Fibroblast of skin of left quadriceps (primary cell): ENCODE measurements at places on chromosomes 11 and 22.
A peak's percentile ranks its signal among the peaks of the same experiment; 100 is the strongest.

GRCh38 chr22:17922925-17923903, 101.1 kb downstream of the MICAL3 start:
- peak; percentile 65 for DNase-seq

GRCh38 chr11:119700536-119701346, 28.3 kb downstream of the NECTIN1 start:
- DNase-seq = no peak

DNA sequence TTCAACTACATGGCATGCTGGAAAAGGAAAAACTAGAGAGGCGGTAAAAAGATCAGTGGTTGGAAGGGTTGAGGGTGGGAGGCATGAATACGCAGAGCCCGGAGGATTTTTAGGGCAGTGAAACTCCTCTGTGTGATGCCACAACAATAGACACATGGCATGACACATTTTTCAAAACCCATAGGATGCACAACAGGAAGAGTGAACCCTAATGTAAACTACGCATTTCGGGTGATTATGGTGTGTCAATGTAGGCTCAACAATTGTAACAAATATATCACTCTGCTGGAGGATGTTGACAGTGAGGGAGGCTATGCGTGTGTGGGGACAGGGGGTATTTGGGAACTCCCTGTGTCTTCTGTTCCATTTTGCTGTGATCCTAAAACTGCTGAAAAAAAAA, 15.7 kb upstream of the FAM83F start:
- no peak for DNase-seq

GRCh38 chr11:72441752-72442207, 7.4 kb upstream of the CLPB start:
- no peak for DNase-seq

- no peak for DNase-seq
Measured at GRCh38 chr11:35138606-35138942, 397 bp upstream of the CD44 start.

- no peak for DNase-seq
Measured at GRCh38 chr11:74476536-74476935, 9.2 kb upstream of the KCNE3 start.

DNA sequence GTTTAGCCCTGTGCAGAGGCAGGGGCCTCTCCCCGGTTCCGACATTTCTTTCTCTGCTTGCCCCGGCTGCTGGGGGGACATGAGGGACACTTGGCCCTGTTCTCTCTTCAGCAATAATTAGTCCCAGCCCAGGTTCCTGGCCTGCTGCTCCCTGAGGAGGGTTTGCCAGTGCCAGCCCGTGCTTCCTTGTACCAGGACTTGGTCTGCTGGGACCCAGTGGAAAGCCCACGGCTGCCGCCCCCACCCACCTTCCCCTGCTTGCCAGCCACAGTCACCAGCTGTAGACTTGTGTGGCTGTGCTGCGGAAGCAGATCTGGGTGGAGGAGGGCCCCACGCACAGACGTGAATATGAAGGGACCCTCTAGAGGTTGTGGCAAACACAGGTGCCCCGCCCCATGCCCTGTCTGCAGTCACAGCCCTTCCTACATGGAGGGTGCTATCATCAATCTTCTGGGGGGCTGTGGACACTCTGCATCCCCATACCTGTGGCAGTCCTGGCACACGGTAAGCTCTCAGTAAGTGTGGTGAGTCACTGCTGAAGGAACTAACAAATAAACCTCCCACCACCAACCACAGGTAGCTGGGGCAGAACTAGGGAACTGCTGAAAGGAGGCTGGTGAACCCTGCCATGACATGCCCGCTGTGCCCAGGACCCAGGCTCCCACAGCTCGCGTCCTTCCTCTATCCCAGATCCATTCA, 949 bp downstream of the TP53AIP1 start:
- no peak for DNase-seq

GRCh38 chr22:41674846-41675340, 13.8 kb downstream of the SNU13 start:
- no peak for DNase-seq

- DNase-seq = peak; percentile 29
Measured at GRCh38 chr11:16346975-16347374, 9.4 kb downstream of the SOX6 start.

GRCh38 chr11:134975866-134976376, 563.9 kb upstream of the B3GAT1 start:
- no peak for DNase-seq

GRCh38 chr11:87296627-87297026, 258.9 kb downstream of the TMEM135 start:
- DNase-seq = no peak

DNA sequence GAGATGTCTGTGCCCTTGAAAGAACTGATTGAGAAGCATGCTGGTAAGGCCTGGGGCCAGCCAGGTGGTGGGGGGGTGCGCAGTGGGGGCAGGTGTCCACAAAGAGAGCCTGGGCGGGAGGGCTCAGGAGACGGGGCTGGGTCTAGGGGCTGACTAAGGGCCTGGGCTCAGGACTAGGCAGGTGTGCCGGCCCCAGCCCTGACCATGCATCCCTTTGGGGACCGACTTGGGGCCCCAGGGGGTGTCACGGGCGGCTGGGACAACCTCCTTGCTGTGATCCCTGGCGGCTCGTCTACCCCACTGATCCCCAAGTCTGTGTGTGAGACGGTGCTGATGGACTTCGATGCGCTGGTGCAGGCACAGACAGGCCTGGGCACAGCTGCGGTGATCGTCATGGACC, 4.4 kb downstream of the NDUFV1 start:
- DNase-seq = no peak

GRCh38 chr11:66976028-66976467, 944 bp downstream of the C11orf86 start:
- DNase-seq = no peak

DNA sequence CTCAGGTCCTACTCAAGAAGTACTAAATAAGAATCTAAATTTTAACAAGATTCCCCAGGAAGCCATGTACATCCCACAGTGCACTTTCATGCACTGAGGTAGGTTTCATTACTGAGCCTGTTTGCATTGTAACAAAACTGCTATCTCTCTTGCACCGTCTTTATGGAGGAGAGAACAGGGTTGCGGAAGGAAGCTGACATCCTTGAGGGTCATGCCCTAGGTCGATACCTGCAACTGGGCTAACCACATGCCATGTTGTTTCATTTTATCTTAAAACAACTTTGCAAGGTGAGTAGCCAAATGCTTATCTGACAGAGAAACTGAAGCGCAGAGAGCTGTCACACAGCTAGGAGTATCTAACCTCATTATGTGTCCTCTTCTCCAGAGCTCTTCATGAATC, 656.3 kb upstream of the TENM4 start:
- DNase-seq = no peak

- DNase-seq = no peak
Measured at GRCh38 chr11:12149672-12150225, 39.4 kb downstream of the MICAL2 start.

DNA sequence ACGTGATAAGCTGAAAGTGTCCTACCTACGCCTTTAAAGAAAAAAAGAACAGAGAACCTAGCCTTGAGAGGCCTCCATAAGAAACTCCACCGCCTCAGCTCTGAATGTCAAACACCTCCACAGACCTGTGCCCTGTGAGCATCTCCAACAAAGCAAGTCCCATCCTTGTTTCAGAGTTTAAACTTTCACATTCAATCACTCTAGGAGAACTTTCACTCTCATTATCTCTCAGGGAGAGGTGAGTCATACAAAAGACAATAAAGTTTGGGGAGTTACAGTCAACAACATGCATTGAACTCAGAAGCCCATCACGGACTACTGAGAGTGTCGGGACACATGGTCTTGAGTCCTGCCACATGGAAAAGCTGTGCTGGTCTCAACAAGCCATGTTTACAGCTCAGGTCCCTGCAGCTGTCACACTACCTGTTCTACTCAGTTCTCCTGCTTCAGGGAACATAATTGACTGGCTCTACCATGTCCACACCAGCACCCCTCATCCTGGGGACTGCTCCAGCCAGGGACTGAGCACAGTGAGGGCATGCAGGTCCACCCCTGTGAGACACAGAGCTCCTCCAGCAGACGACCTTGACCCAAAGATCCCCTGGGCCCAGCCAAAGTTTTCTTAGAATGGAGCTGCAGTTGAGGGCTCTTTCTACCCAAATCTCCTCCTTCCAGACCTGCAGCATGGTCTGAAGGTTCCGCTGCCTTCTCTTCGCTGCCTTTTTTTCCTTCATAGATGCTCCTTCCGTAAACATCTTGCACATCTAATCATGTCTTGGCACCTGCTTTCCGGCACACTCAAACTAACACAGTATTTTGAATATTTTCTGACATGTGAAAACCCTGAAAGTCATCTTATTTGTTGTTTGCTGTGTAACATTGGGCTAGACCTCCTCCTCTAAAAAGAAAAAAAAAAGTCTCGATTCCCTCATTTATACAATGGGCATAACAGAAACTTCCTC, 114.9 kb downstream of the ETS1 start:
- DNase-seq = no peak

DNA sequence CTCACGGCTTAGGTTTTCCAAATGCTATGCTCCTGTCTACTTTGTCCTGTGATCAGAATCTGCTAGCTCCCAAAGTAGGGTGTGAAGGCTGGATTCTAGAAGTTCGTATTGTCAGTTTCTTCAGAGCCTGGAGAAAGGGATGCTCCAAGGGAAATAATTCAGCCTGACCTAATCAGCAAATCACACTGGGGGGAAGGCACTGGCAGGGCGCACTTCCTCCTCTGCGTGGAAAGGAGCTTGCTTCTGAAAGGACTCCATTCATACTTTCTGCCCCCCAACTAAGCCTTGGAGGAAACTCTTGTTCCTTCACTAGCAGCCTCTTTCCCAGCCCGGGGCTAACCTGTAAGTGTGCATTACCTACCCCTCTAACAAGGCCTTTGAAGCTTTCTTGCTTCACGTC, 165.9 kb downstream of the NAV2 start:
- no peak for DNase-seq

DNA sequence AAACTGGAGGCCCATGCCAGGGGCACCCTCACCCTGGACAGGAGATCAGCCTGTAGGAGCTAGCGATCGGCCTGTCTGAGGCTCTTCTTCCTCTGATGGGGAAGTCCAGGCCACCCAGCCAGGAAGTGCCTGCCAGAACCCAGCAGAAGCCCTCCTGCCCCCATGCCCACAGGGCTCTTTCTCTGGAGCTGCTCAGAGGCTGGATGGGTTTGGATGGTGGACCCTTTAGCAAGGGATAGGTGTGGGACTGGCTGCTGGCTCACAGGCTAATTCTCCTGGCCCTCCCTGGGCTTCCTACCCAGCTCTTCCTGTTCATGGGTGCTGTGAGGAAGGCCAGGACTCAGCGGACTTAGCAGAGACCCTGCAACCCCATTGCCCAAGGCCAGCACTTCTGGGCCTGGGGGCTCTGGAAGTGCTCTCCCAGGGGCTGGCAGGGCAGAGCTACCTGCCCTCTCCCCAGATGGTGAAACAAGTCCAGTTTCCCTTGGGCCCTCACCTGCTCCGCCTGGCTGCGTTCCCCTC, 7.6 kb downstream of the FXYD2 start:
- no peak for DNase-seq

DNA sequence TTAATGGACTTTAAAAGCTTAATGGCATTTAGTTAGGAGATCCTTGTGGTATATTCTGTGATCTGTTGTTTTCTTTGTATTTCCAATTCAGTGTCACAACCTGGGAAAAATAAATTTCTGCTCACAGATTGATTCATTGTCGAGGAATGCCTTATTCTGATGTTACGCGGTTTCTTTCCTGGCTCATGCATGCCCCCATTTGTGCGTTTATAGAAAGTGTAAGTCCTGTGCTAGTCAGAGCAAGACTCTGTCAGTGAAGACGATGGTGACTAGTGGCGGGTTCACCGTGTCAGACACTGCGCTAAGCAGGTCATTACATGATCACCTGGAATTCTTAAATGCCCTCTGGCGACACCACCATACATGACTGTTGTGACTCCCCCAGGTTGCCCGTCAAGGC, 169.4 kb downstream of the TBC1D22A start:
- no peak for DNase-seq

GRCh38 chr11:1853376-1854131, 670 bp downstream of the LSP1 start:
- DNase-seq = no peak

- no peak for DNase-seq
Measured at GRCh38 chr22:44047891-44048301, 23.8 kb downstream of the PARVB start.

- no peak for DNase-seq
Measured at GRCh38 chr22:38271927-38272372, 860 bp downstream of the TMEM184B start.

- DNase-seq = no peak
Measured at GRCh38 chr11:61626580-61627380, 45.9 kb upstream of the SYT7 start.

- DNase-seq = no peak
Measured at GRCh38 chr11:67581469-67581868, 2.1 kb upstream of the GSTP1 start.

DNA sequence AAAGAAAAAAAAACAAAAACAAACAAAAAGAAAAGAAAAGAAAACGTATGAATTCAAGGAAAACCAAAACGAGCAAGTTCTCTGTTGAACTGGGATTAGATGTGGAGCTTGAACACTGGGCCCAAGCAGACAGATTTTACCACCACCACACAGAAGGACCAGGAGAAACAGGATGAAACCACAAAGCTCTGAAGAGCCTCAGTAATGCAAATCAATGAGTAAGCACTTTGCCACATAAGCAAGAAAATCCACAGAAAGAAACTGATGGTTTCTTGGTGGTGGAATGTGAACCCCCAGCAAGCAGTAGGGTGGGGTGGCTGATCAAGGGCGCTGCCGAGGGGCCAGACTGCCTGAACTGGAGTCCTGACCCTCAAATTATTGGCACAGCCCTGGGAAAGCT, 50.9 kb upstream of the NFRKB start:
- peak; percentile 11 for DNase-seq

- DNase-seq = no peak
Measured at GRCh38 chr11:1820463-1821325, 14.1 kb upstream of the SYT8 start.
